CD4-positive, alpha-beta memory T cell (primary cell): ENCODE measurements at places on chromosomes 6 and 20.
A peak's percentile ranks its signal among the peaks of the same experiment; 100 is the strongest.

DNA sequence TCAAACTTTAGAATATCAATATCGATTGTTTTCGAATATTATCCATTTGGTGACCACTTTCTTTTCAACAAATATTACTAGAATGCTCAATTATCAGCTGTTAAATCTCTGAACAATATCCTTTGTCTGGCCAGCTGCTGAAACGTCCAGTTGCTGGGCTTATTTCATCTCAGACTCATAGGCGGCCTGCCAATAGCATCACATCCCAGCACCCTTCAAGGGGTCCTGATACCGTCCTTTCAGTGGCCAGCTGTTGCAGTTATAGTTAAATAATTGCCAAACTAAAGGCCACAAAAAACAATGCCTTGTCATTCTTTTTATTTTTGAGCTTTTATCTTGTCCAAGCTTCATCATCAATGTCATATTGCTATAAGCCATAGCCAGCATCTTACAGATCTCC is 1006.8 kb upstream of the MANEA start:
- H3K4me1 ChIP-seq: no peaks in the 10 kb centered on the region
- no peaks in the 10 kb centered on the region for H3K27me3 ChIP-seq
- H3K36me3 ChIP-seq: no peaks in the 10 kb centered on the region
- DNase-seq: no peak

GRCh38 chr6:11163932-11164331 is 52.4 kb upstream of the ERVFRD-1 start:
- no peaks in the 10 kb centered on the region for H3K36me3 ChIP-seq
- no peaks in the 10 kb centered on the region for H3K27me3 ChIP-seq
- no peak overlapping the region for H3K4me3 ChIP-seq
- H3K4me1 ChIP-seq: no peaks in the 10 kb centered on the region

- no peaks in the 10 kb centered on the region for H3K36me3 ChIP-seq
- no peaks in the 10 kb centered on the region for H3K4me1 ChIP-seq
- DNase-seq: no peak
Measured at GRCh38 chr20:9139106-9139833, 70.4 kb downstream of the PLCB4 start.

GRCh38 chr6:112038756-112039430 is 15.0 kb upstream of the CCN6 start:
- H3K27ac ChIP-seq: no peak overlapping the region
- no peaks in the 10 kb centered on the region for H3K36me3 ChIP-seq
- H3K4me1 ChIP-seq: peaks cover 38% of the 10 kb centered on the region
- no peaks in the 10 kb centered on the region for H3K27me3 ChIP-seq
- no peak for DNase-seq

GRCh38 chr6:136208783-136209182 is 41.3 kb downstream of the MTFR2 start:
- H3K27ac ChIP-seq: no peak overlapping the region
- no peak for DNase-seq
- no peak overlapping the region for H3K4me3 ChIP-seq
- no peaks in the 10 kb centered on the region for H3K36me3 ChIP-seq

DNA sequence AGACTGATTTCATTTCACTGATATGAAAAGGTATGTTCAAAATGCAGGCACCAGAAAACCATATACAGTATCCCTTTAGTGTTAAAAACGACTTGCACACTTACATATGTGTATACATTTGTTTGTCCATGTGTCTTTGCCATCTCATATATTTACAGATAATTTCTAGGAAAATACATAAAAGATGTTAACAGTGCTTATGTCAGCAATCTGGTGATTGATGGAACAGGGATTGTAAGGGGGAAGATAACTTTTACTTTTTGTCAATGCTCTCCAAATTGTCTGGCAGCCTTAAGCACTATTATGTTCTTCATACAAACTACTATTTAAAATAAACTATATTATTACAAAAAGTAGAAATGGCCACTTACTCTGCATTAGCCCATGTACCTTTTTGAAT is 238.5 kb upstream of the DEFB112 start:
- no peaks in the 10 kb centered on the region for H3K36me3 ChIP-seq
- DNase-seq: no peak
- H3K4me3 ChIP-seq: no peak overlapping the region
- no peaks in the 10 kb centered on the region for H3K27me3 ChIP-seq

- no peak overlapping the region for H3K27ac ChIP-seq
- no peaks in the 10 kb centered on the region for H3K4me1 ChIP-seq
- H3K4me3 ChIP-seq: no peak overlapping the region
- no peak for DNase-seq
- H3K36me3 ChIP-seq: peaks cover 13% of the 10 kb centered on the region
- H3K27me3 ChIP-seq: no peaks in the 10 kb centered on the region
Measured at GRCh38 chr6:34644716-34645115, 51.9 kb downstream of the ILRUN start.

DNA sequence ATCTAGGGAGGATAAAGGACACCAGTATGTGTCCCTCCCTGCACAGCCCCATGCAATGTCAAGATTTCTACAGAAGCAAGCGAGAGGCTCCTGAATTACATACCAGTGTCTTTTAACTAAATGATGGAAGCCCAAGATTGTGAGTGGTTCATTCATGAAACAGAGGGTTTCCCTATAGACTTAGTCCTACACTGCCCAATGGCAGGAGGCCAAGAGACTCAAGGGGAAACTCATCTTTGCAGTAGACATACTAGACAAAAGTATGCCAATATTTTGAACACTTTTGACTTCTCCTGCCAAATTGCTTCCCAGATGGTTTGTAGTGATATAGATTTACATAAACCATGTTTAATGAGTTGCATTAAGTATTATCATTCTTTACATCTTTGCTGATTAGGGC is 557.2 kb upstream of the JAG1 start:
- no peaks in the 10 kb centered on the region for H3K27me3 ChIP-seq
- no peak for DNase-seq
- no peak overlapping the region for H3K4me3 ChIP-seq

- H3K27ac ChIP-seq: peak overlapping the region; percentile 80
- peak; percentile 54 for DNase-seq
- H3K27me3 ChIP-seq: no peaks in the 10 kb centered on the region
- no peaks in the 10 kb centered on the region for H3K36me3 ChIP-seq
- H3K4me3 ChIP-seq: no peak overlapping the region
Measured at GRCh38 chr20:56414842-56415765, 3.0 kb downstream of the CASS4 start.

DNA sequence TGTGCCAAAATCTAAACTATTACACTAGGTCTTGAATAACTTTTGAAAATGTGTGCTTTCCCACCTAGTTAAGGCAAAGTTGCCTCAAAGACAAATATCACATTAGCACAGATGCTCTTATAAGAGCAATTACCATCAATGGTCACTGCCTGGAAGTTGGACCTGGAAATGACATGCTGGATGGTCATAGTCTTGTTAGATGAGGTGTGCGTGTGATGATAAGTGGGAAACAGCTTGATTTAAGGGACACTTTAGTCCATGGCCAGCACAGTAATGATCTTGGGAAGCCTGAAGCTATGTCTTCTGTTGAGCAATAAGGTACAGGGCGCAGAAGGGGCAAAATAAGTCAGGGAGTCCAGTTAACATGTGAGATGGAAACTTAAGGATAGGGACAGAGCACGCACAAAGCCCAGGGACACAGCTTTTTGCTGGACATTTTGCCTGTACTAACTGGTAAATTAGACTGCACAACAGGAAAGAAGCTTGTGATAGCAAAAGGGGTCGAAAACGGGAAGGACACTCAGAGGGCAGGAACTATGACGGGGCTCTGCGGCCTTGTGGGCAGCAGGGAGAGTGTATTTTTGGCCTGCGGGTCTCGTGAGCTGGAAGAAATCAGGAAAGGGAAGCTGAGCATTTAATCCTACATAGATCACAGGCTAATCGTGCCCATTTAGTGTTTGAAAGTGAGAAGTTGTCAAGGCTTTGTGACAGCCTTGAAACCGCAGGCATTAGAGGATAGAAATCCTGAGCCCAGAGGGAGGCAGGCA is 66.7 kb upstream of the BMP2 start:
- no peak for DNase-seq
- no peaks in the 10 kb centered on the region for H3K4me1 ChIP-seq
- no peak overlapping the region for H3K4me3 ChIP-seq
- no peak overlapping the region for H3K27ac ChIP-seq
- no peaks in the 10 kb centered on the region for H3K27me3 ChIP-seq
- no peaks in the 10 kb centered on the region for H3K36me3 ChIP-seq

DNA sequence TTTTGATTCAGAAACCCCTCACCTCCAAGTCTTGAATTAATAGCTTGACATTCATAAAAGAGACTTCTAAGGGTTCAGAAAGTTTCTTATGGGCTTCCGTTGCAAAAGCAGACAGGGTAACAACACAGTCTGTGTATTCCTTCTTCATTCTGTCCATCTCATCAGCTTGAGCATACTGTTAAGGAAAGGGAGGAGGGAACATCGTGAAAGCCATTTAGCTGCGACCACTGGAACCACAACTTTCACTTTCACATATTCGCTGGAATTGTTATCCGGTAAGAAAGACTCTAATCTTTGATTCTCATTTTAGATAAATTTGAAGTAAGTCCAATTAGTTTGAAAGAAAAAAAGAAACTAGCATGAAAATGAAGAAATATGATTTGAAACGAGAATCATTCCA is 174.4 kb downstream of the SYNE1 start:
- no peak overlapping the region for H3K27ac ChIP-seq
- H3K4me1 ChIP-seq: peaks cover 6% of the 10 kb centered on the region
- H3K36me3 ChIP-seq: no peaks in the 10 kb centered on the region
- H3K27me3 ChIP-seq: no peaks in the 10 kb centered on the region
- no peak overlapping the region for H3K4me3 ChIP-seq
- DNase-seq: no peak

GRCh38 chr6:112027942-112028674 is 25.8 kb upstream of the CCN6 start:
- no peaks in the 10 kb centered on the region for H3K36me3 ChIP-seq
- peaks cover 67% of the 10 kb centered on the region for H3K4me1 ChIP-seq
- peak overlapping the region; percentile 5 for H3K4me3 ChIP-seq
- DNase-seq: peak; percentile 80
- peak overlapping the region; percentile 61 for H3K27ac ChIP-seq
- no peaks in the 10 kb centered on the region for H3K27me3 ChIP-seq

DNA sequence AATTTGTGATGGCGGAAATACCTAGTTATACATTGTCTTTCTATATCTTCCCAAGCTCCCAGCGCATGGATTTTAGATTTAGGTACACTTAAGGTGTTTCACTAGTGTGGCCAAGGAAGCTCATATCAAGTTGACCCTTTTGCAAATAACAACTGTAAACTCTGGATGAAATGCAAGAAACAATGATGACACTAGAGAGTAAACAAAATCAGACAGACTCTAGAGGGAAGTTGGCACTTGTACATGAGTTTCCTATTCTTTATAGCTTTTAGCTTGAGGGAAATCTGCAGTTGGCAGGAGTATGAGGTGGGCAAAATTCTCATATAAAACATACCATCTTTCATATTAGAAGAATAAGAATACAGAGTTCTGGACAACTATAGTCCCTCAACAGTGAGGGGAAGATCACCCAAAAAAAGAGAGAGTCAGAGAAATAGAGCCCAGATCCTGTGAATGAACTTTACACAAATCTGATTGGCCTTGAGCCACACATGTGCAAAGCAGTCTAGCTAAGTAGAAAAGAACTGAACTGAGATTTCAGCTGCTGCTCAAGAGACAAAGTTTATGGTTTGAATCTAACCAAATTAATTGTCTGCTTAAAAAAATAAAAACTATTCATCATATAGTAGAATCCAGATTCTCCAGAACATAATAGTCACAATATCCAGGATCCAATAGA is 26.1 kb downstream of the TXLNB start:
- H3K4me1 ChIP-seq: peaks cover 20% of the 10 kb centered on the region
- no peak overlapping the region for H3K27ac ChIP-seq
- H3K27me3 ChIP-seq: no peaks in the 10 kb centered on the region
- no peak for DNase-seq
- no peaks in the 10 kb centered on the region for H3K36me3 ChIP-seq

- H3K27me3 ChIP-seq: no peaks in the 10 kb centered on the region
- no peak overlapping the region for H3K27ac ChIP-seq
- no peaks in the 10 kb centered on the region for H3K4me1 ChIP-seq
- DNase-seq: no peak
- H3K36me3 ChIP-seq: peaks cover 42% of the 10 kb centered on the region
Measured at GRCh38 chr20:45426320-45427016, 10.5 kb downstream of the PIGT start.

DNA sequence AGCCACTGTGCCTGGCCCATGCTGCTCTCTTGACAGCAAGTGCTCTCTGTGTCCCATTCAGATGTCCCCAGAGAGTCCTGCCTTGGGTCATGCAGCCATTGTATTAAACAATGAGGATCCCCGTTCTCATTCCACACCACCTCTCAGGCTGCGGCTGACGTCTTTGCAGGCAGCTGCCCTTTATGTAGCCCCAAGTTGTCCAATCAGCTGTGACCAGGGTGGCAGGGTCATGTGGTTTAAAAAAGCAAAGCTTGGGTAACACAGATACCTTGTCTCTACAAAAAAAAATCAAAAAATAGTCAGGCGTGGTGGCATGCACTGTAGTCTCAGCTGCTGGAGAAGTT is 13.2 kb downstream of the GCNT2 start:
- H3K27me3 ChIP-seq: no peaks in the 10 kb centered on the region
- H3K4me1 ChIP-seq: peaks cover 35% of the 10 kb centered on the region
- no peak for DNase-seq

GRCh38 chr6:45081634-45082033 is 246.5 kb upstream of the RUNX2 start:
- DNase-seq: no peak
- no peak overlapping the region for H3K27ac ChIP-seq
- peaks cover 11% of the 10 kb centered on the region for H3K4me1 ChIP-seq

DNA sequence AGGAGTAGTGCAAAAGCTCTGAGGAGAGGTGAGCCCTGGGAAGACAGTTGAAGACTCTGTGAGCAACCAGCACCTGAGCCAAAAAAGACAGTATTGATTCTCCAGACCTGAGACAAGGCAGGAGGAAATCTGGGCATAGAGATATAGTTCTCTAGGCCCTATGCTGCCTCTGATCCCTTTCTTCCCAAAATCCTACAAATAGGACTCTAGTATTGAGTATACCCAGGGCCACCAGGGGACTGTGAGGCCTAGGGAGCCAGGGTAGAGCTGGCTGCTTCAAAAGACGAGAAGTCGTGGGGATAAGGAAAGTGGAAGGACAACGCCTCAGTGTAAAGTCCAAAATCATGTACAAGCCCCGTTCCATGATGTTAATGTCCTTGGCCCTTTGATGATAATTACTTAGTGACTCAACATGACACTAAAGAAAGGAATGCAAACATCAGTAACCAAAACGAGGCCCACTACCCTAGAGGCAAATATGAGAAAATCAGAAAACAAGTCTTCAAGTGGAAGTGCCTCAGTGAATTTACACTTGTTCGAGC is 197.3 kb upstream of the PROKR2 start:
- DNase-seq: no peak
- H3K27me3 ChIP-seq: no peaks in the 10 kb centered on the region
- H3K27ac ChIP-seq: no peak overlapping the region
- no peaks in the 10 kb centered on the region for H3K36me3 ChIP-seq
- H3K4me3 ChIP-seq: no peak overlapping the region

GRCh38 chr20:53891306-53891894 is 179.0 kb downstream of the BCAS1 start:
- no peak overlapping the region for H3K27ac ChIP-seq
- no peak for DNase-seq
- no peaks in the 10 kb centered on the region for H3K36me3 ChIP-seq
- peaks cover 21% of the 10 kb centered on the region for H3K4me1 ChIP-seq
- H3K4me3 ChIP-seq: no peak overlapping the region
